ENCODE measurements at places on chromosomes 16 and 17. TPM values are rescaled to one million over a fixed set of nuclear protein-coding genes. Genes with fewer than 3 reads are reported as not detected.

The UBN1 gene
- 36.6 TPM for total RNA-seq

The TLCD2 gene
- total RNA-seq, result 12.7 TPM

The TMEM204 gene
- 69.2 TPM for total RNA-seq

The TBC1D3 gene
- not detected for total RNA-seq

The KRTAP2-3 gene
- total RNA-seq, result not detected

The HSD17B2 gene
- 3.1 TPM for total RNA-seq

The CHAD gene
- not detected for total RNA-seq

The GOT2 gene
- total RNA-seq, result 51.6 TPM

The SLC13A5 gene
- not detected for total RNA-seq

DNA sequence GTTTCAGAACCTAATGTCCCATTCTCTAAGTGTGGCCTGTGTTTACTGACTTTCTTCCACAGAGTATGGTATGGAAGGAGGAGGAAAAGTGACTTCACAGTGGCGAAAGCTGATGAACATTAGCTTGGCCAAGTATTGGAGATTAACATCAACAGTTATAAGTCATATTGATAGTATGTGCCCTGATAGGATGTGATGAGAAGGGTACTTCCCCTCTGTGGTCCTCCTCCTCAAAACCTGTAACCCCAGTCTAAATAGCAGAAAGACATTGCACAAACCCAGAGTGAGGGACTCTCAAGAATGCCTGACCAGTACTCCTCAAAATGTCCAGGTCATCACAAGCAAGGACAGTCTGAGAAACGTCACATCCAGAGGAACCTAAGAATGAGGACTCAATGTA, 73.1 kb downstream of the CLEC16A start:
- no peaks in the 10 kb centered on the region for H3K27me3 ChIP-seq
- no peak overlapping the region for H3K4me3 ChIP-seq
- no peak for DNase-seq
- peaks cover 10% of the 10 kb centered on the region for H3K4me1 ChIP-seq
- H3K27ac ChIP-seq, result no peak overlapping the region
- H3K36me3 ChIP-seq, result peaks cover 9% of the 10 kb centered on the region

GRCh38 chr17:2401426-2402221, 764 bp upstream of the MNT start:
- no peaks in the 10 kb centered on the region for H3K36me3 ChIP-seq
- peak; percentile 100 for DNase-seq
- peak overlapping the region; percentile 72 for H3K4me3 ChIP-seq

DNA sequence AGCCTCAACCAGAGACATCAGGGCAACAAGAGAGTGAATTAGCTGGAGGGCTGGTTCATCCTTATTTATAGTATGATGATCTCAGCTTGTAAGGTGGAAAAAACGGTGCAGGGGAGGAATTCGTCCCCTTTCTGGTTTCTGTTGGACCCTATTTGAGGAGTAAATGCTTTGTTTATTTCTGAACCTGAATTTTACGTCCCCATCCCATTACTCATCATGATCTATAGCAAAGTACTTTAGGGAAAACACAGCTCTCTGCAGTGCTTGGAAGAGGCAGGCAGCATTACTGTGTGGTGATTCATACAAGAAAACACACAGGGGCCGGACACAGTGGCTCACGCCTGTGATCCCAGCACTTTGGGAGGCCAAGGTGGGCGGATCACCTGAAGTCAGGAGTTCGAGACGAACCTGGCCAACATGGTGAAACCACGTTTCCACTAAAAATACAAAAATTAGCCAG, 8.0 kb upstream of the VAT1L start:
- no peaks in the 10 kb centered on the region for H3K4me1 ChIP-seq
- H3K4me3 ChIP-seq, result no peak overlapping the region

GRCh38 chr17:54749157-54749556, 151.5 kb upstream of the TOM1L1 start:
- H3K27me3 ChIP-seq, result no peaks in the 10 kb centered on the region
- H3K27ac ChIP-seq, result no peak overlapping the region
- H3K4me1 ChIP-seq, result no peaks in the 10 kb centered on the region
- no peak for DNase-seq

- no peaks in the 10 kb centered on the region for H3K27me3 ChIP-seq
- H3K4me3 ChIP-seq, result no peak overlapping the region
- no peak overlapping the region for H3K27ac ChIP-seq
- no peak for DNase-seq
- no peaks in the 10 kb centered on the region for H3K4me1 ChIP-seq
Measured at GRCh38 chr16:9682320-9682719, 499.9 kb downstream of the GRIN2A start.

GRCh38 chr17:39700148-39700987, 504 bp downstream of the ERBB2 start:
- no peak for DNase-seq
- peak overlapping the region; percentile 71 for H3K4me3 ChIP-seq
- H3K27me3 ChIP-seq, result no peaks in the 10 kb centered on the region

DNA sequence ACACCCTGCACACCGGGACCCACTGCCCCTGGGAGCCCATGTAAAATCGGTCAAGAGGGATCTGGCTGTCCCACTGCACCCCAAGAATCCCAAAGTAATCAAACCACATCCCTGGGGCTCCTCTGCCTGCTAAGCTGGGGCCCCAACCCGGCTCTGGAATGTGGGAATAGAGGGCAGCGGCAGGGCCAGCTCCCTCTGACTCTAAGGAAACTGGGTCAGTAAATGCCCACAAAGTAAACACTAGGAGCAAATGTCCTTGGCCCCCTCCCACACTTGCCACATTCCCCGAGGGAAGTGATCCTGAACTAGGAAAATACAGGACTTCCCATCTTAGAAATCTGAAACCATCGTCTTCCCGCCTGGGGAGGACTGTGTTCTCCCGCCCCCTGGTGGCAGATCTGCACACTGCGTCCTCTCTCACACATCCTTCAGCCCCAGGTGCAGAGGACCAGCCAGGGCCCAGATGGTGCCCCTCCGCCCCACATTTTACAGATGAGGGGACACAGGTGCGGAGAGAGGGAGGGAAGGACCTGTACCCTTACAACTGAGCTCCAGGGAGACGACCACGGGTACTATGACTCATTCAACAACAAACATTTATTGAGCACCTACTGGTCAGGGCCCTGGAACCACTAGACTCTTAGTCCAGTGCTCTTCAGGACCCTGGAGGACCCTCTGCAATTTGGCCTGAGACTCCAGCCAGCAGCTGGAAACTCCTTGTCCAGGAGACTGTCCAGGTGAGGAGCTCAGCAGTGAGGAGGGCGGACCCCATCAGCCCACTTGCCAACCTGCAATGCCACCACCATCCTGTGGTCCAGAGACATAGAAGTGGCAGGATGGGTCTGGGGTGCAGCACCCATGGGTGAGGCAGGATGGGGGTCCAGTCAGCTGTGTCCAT, 10.1 kb downstream of the P3H4 start:
- peaks cover 10% of the 10 kb centered on the region for H3K4me1 ChIP-seq
- no peaks in the 10 kb centered on the region for H3K27me3 ChIP-seq
- peak; percentile 89 for DNase-seq
- H3K4me3 ChIP-seq, result no peak overlapping the region

GRCh38 chr17:47982091-47982617, 11.2 kb downstream of the CDK5RAP3 start:
- no peak overlapping the region for H3K27ac ChIP-seq
- peaks cover 54% of the 10 kb centered on the region for H3K36me3 ChIP-seq
- no peak for DNase-seq
- no peak overlapping the region for H3K4me3 ChIP-seq
- H3K27me3 ChIP-seq, result no peaks in the 10 kb centered on the region
- H3K4me1 ChIP-seq, result peaks cover 18% of the 10 kb centered on the region

DNA sequence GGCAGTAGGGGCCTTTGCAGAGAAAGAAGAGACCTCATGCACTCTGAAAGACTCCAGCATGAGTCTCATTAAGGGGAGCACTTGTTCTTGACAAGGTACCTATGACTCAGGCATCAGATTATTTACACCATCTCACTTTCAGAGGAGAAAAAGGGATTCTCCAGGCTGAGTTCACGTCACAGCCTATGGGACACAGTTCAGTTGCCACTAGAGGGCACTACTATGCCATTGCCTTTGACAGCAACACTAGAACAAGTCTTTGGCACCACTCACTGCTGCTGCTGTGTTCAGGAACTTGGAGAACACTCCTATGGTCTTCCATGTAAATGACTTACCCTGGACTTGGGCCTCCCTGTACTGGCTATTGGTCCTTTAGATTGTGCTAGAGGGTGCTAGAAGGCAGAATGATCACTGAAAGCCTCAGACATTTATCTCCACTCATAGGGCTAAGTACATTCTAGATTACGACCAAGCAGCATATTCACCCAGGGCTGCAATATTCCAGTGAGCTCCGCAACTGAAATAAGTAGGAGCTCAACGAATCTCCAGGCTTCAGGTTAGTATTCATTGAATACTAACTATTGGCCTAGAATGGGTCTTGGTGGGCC, 225.1 kb upstream of the CA10 start:
- H3K27ac ChIP-seq, result no peak overlapping the region
- no peaks in the 10 kb centered on the region for H3K4me1 ChIP-seq
- no peaks in the 10 kb centered on the region for H3K27me3 ChIP-seq
- H3K36me3 ChIP-seq, result no peaks in the 10 kb centered on the region

- DNase-seq, result peak; percentile 67
- peak overlapping the region; percentile 85 for H3K27ac ChIP-seq
- no peaks in the 10 kb centered on the region for H3K36me3 ChIP-seq
- H3K4me3 ChIP-seq, result peak overlapping the region; percentile 66
- peaks cover 22% of the 10 kb centered on the region for H3K4me1 ChIP-seq
- H3K27me3 ChIP-seq, result no peaks in the 10 kb centered on the region
Measured at GRCh38 chr16:57736419-57737351, 1.1 kb downstream of the KATNB1 start.

DNA sequence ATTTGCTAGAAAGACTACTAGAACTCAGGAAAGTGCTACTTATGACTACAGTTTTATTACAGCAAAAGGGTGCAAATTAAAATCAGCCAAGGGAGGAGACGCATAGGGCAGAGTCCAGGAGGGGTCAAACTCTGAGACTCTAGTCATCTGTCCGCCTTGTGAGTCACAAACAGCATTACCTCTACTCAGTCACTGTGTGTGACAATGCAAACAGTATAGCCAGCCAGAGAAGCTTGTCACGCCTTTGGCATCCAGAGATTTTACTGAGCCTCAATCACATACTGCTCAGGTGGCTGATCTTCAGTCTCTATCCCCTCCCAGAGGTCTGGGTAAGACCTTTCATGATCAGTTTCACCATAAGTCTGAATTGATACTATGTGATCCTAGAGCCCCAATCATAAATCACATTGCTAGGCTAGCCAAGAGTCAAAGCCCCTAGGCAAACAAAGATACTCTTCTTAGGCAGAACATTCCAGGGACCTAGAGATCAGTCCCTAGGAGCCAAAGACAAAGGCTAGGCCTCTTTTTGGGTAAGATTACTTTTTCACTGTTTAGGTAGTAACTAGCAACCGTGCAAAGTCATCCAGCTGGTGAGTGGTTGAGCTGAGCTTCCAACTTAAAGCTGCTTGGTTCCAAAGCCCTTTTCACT, 48.8 kb upstream of the CLEC19A start:
- H3K27me3 ChIP-seq, result no peaks in the 10 kb centered on the region
- no peak overlapping the region for H3K4me3 ChIP-seq
- no peaks in the 10 kb centered on the region for H3K36me3 ChIP-seq
- DNase-seq, result no peak
- no peaks in the 10 kb centered on the region for H3K4me1 ChIP-seq

GRCh38 chr17:48022901-48023300, 14.7 kb downstream of the COPZ2 start:
- H3K27me3 ChIP-seq, result no peaks in the 10 kb centered on the region
- no peak overlapping the region for H3K27ac ChIP-seq
- no peaks in the 10 kb centered on the region for H3K36me3 ChIP-seq
- peaks cover 36% of the 10 kb centered on the region for H3K4me1 ChIP-seq
- H3K4me3 ChIP-seq, result peak overlapping the region; percentile 54

DNA sequence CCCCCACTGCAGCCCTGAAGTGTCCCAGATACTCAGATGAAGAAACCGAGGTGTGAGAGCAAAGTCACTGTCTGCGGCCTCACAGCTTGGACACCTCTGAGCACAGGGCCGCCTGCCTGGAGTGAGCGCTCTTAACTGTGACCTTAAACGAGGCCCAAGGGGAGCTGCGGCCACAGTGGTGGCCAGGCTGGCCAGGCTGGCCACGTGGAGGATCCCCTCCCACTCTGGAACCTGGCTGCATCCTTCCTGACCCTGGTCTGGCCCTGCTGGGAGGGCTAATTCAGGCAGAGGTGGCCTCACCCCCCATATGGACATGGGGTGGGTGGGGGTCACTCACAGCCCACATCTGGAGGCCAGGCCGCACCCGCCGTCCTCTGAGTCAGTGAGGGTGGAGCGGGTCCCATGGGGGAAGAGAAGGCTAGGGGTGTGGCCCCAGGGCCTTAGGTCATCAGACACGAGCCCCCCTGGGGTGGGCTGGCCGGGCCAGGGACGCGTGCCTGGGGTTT, 6.6 kb downstream of the VASN start:
- no peaks in the 10 kb centered on the region for H3K27me3 ChIP-seq
- no peak overlapping the region for H3K4me3 ChIP-seq
- peaks cover 31% of the 10 kb centered on the region for H3K36me3 ChIP-seq
- peak overlapping the region; percentile 36 for H3K27ac ChIP-seq
- DNase-seq, result no peak

GRCh38 chr17:43846963-43847371, at the start of gene CD300LG:
Gene CD300LG, plus strand, starts transcription at chr17:43847176. Its CDS starts 41 bp downstream, at chr17:43847217.
- no peak within 1 kb of the TSS for H3K4me3 ChIP-seq
- H3K4me1 ChIP-seq, result peaks cover 5% of the 10 kb centered on the region
- no peak within 1 kb of the TSS for H3K27ac ChIP-seq
- H3K36me3 ChIP-seq, result no peaks in the 10 kb centered on the region
- H3K27me3 ChIP-seq, result peaks cover 3% of the 10 kb centered on the region

All from upper lobe of right lung (tissue), 1 donor.